ENCODE measurements at places on chromosomes 7 and 10.

DNA sequence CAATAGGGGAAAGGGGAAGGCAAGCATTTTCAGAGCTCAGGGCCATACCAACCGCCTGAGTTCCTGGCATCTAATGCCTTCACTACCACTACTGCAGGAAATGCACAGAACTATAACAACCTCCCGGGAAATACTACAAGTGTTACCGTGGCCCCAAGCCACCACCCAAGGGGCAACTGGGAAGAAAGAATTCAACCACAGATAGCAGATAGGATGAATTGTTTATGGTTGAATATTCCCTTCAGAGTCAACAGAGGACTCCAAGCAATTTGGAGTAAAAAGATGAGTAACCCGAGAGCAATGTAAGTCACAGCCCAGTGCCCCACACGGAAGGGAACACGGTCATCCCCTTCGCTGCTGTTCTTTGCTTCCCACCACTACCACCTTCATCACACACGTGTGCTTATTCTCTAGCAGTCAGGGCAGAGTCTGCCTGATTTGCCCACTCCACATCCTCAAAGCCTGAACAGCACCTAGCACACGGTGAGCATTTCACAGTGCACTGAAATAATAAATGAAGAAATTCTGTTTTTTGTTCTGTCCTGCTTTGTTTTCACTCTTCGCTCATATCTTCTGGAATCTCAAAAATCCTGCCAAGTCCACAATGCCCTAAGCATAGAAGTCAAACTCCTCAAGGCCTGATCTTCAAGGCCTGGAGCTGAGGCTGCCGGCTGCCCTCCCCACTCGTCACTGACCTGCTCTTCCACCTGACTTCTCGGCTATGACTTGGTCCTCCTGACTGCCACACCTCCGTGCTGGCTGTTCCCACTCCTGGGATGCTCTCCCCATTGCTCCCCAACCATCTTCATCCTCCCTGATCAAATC is 221.1 kb downstream of the KCNMA1 start:
- peak; percentile 98 for DNase-seq

GRCh38 chr10:58010073-58010702 is 257.5 kb downstream of the IPMK start:
- no peak for DNase-seq

DNA sequence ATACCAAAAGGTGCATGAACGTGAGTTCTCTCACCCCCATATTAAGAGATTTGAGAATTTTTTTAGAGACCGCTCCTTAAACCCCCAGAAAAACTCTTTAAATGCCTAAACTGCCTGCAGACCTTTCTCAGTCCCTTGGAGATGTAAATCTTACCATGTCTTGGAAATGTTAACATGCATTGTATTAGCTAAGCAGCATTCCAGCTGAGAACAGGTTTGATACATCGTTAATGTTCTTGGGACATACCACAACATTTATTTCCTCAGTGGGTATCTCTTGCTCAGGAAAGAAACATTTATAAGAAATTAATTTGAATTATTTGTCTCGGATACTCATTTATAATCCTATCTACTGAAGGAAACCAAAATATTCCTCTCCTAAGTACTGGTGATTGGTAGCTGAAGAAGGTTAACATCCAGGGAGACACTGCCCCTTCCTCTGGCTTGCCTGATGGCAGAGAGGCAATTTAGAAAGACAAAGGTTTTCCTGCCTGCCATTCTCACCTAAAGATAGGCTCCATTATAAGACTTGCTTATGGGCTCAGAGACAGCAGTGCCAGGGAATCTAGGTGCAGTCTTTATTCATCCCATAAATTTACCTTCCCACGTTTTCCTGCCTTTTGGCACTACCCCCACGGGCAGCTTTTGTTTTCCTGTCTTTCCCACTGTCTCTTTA is 141.2 kb downstream of the COBL start:
- DNase-seq = no peak

DNA sequence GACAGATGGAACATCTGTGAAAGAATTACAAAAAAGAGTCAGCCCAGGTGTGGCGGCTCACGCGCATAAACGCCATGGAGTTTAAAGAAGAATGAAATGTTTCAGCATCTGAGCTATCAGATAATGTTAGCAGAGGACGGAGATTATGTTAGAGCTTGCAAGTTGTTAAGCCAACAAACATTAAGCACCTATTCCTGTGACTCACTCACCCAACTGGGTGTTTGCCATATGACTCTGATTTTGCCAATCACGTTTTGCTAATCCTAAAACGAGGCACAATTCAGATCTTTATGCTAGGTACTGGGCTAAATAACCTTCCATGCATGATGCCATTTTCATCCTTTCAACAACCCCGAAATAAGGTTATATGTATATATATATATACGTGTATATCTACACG is 29.0 kb upstream of the CCNY start:
- DNase-seq = no peak

GRCh38 chr7:7731732-7732131 is 13.3 kb upstream of the RPA3 start:
- DNase-seq = no peak

- DNase-seq = no peak
Observed at GRCh38 chr7:72098807-72099580, 313.1 kb downstream of the CALN1 start.

DNA sequence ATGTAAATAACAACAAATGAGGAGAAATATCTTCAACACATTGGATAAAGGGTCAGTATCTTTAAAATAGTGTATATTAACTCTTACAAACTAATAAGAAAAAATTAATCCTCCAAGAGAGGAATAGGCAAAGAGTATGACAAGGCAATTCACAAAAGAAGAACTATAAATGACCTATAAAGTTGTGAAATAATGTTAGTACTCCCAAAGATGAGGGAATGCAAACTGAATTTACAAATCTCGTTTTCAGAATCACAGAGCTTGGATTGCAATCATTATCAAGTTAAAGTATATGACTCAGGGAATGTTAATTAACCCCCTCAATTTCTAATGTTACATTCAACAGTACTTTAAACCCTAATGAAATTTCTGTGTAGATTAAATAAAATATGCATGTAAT is 87.3 kb upstream of the TARP start:
- DNase-seq = no peak

DNA sequence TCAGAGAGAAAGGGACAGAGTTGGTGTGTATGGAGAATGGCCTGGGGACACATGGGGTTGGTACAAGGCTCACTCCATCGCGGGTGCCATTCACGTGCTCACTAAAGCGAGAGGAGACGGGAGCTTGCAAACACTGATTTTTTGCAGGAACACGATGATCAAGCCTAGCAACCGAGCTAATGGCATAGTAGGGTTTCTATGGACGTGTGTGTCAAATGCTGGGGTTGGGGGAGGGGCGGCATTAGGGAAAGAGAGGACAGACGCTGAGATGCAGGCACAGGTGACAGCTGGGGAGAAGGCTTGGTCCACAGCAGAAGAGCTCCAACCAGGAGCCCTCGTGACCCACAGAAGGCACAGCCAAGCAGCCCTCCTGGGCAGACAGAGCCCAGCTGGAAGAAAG is 33.9 kb downstream of the RCC1L start:
- DNase-seq = no peak

DNA sequence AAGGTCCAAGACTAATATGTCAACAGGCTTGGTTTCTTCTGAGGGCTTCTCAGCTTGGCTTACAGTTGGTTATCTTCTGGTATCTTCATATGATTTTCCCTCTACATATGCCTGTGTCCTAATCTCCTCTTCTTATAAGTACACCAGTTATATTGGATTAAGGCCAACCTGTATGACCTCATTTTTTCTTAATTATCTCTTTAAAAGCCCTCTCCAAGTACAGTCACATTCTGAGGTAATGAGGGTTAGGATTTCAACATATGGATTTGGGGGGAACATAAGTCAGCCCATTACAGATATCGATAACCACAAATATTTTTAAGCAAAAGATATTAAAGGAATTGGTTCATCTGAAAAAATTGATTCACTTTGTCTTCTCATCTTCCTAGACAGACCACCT is 49.2 kb downstream of the IQUB start:
- no peak for DNase-seq

- DNase-seq = no peak
Observed at GRCh38 chr10:100683004-100683403, 62.4 kb upstream of the PAX2 start.

GRCh38 chr7:148242294-148242821 is 348.2 kb upstream of the C7orf33 start:
- DNase-seq = peak; percentile 34

DNA sequence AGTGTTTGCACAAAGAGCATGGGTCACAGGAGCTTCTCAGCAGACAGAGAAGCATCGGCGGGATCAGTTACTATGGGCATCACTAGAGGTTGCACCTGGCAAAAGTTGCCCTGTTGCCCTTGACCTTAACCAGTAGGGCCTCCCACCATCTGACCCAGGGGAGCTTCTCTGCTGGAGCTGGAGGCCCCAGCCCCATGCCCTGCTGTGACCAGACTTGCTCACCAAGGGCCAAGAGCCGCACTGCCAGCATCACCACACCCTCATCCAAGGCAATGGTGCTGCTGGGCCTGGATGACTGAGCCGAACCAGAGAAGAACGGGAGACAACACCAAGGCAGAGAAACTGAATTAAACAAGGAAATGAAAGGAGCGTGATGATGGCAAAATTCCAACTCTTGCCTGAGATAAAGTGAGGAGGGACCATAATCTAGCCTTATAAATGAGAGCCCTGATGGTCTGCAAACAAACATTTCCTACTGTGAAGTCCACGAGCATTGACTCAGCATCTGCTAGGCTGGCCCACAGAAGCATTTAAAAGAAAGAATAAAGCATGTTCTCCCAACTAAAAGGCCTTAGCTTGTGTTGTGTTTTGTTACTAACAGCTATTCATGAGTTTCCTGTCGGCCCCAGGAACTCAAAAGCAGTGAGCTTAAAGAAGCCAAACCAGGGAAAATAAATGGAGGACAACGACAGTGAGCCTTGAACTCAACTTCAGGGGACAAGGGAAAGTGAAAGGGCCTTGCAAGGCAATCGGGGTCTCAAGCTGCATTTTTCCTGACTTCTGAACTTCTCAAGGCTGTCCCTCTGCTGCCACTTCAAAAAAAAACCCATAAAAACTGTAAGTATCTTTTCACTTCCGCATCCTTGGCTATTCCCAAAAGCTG is 60.4 kb downstream of the AFAP1L2 start:
- DNase-seq = no peak

DNA sequence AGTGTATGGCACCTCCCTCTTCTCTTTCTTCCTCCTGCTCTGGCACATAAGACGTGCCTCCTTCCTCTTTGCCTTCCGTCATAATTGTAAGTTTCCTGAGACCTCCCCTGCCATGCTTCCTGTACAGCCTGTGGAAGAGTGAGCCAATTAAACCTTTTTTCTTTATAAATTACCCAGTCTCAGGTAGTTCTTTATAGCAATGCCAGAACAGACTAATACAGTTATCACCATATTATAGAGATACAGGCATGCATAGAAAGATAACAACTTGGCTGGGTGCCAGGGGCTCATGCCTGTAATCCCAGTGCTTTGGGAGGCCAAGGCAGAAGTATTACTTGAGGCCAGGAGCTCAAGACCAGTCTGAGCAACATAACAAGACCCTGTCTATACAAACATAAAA is 53.2 kb downstream of the GCC1 start:
- DNase-seq = no peak

GRCh38 chr10:71769279-71769823 is 4.0 kb downstream of the VSIR start:
- no peak for DNase-seq

- peak; percentile 56 for DNase-seq
Observed at GRCh38 chr7:39617005-39617404, 6.4 kb upstream of the RALA start.

DNA sequence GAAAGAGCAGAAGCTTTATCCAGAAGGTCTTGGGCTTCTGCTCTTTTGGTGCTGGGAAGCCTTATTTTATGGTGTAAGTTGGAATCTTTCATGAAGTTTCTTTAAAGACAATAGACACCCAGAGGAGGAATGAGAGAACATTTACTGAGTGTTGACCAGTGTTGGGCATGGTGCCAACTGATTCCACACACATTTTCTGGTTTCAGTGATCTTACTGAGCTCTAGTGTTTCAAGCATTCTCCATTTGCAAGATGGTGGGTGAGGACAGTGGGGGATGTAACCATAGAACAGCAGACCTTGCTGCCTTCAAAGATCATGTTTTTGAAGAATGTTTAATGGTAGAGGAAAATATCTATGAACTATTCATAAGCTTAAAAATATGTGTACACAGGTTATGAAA is 114.6 kb downstream of the LRMDA start:
- no peak for DNase-seq

DNA sequence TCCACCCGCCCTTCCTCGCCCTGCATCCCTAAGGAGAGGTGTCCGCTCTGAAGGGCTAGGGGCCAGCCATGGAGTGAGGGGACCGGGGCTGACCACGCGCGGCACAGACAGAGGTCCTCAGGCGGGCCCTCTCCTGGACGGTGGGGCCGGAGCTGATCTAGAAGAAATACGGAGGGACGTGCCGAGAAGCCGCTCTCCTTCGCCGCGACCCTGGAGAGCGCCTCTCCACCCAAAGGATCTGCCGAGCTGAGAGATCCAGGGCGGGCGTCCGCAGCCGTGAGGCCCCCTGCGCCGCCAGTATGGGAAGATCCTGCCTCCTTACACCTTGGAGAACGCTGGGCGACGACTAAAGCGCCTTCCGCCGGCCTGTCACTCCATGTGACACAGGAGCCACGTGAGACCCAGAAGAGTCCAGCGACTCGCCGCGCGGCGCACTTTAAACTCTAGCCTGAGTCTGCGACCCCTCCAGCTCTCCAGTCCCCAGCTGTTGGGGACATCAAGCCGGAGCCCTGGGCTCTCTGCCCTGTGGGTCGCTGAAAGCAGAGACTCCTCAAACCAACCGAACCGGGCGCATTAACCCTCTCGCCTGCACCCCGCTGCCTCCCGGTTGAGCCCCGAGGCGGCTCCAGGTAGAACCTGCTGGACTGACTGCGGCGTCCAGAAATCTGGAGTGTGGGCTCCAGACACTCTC is 1.5 kb upstream of the SFMBT2 start:
- DNase-seq = no peak

GRCh38 chr10:3765146-3765545 is 19.9 kb downstream of the KLF6 start:
- no peak for DNase-seq

DNA sequence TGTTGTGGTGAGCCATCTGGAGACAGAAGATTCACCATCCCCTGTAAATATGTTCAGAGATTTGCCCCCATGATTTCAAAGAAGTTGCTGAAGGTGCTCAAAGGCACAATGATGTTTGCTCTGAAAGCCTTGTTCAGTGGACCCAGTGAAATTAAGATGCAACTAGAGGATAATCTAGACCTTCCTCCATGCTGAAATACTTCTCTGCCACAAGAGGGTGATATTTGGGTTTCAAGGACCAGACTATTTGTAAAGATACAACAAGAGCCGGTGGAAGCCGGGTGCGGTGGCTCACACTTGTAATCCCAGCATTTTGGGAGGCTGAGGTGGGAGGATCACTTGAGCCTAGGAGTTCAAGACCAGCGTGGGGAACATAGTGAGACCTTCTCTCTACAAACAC is 13.5 kb upstream of the MSRB2 start:
- peak; percentile 8 for DNase-seq

DNA sequence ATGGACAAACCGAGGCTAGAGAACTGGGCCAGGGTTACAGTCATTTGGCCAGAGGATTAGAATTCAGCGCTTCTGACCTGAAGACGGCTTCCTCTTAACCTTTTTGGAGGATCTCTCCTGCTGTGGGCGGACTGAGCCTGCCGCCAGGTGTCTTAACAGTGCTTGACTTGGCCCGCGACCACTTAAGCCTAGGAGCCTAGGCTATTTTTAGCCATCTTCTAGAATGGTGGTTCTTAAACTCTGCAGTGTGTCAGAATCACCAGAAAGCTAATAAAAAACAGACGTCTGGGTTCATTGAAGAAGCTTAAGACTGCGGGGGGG is 722 bp downstream of the MDH2 start:
- no peak for DNase-seq

GRCh38 chr10:80553436-80553835 is 15.7 kb downstream of the SH2D4B start:
- DNase-seq = no peak

Data from EL (cell line).